Pulmonary artery endothelial cell (primary cell): ENCODE measurements at places on chromosomes 1 and 21. TPM values are rescaled to one million over a fixed set of nuclear protein-coding genes. Genes with fewer than 3 reads are reported as not detected.

GRCh38 chr1:25648681-25649440, 32.3 kb downstream of the MAN1C1 start:
- DNase-seq, result no peak

DNA sequence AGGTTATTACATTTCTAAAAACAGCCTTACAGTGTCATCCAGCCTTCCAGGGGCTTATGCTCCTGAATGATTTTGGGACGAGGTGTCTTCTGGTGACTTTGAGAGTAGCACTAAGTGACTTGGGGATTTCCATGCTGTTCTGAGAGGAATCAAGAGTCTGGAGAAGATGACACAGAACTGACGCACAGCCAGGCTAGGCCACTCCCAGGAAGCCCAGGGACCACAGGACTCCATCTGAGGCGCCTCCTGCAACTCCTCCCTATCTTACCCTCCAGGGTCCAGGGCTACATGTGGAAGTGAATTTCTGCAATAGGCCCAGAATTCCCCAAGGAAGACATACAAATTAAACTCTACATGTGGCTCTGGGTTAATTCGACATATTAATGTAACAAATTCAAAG, 92.5 kb downstream of the SLC25A24 start:
- DNase-seq, result no peak

GRCh38 chr1:202282596-202283283, 59.0 kb downstream of the UBE2T start:
- no peak for DNase-seq

Gene S100A5
- not detected in 2 replicates for total RNA-seq

Gene COL9A2
- 0.13 and 0.60 TPM in 2 replicates for total RNA-seq

DNA sequence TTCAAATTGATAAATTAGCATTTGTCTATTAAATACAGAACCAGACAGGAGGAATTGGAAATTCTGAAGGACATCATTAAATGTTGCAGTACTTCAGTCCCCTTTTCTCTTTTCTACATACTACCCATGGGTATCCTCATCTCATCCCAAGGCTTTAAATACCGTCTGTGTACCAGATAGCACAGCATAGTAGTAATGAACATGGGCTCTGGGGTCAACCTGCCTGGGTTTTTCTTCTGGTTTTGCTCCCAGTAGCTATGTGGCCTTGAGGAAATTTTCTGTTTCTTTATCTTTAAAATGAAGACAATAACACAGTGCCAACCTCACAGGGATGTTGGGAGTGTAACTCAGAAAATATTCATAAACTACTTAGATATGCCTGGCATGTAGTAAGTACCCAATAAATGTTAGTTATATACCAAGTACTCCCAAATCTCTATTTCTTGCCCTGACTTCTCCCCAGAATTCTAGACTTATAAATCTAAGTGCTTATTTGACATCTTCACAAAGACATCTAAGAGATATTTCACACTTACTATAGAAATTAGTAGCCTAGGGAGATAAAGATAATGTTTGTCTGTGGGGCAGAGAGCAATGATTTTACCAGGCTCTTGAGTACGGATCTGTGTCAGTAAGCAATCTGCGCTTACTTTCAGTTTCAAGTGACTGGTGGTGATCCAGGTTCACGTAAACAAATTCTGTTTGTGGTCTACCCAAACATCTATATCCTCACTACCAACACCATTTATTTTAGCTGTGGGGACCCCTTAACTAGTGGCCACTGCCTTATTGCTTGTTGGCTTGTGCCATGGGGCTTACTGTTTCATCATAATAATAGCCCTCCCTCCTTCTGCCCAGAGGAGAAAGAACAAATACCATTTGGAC, 37.3 kb downstream of the VANGL2 start:
- DNase-seq, result no peak

DNA sequence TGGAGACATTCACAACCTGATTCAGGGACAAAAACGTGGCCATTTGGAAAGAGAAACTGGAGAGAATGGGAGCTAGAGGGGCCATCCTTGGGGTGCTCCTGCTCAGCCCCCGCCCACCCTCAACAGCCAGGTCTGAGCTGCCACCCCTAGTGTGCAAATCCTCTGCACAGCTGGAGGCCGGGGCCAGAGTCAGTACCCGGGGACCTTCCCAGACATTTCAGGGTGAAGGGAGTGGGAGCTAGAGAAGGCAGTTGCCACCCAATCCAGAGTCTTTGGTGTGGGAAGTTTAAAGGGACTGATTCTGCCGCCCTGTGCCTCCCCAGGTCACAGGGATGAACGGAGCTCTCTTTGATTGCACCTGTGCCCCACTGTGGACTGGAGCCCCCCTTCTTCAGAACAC, 397.4 kb downstream of the MATN1 start:
- no peak for DNase-seq

GRCh38 chr1:212917858-212918257, 32.5 kb upstream of the VASH2 start:
- no peak for DNase-seq

Gene MYOG
- not detected in 2 replicates for total RNA-seq

- DNase-seq, result peak; percentile 52
Measured at GRCh38 chr1:64933296-64934070, 32.9 kb downstream of the JAK1 start.

Gene TMPRSS3
- not detected in 2 replicates for total RNA-seq

- no peak for DNase-seq
Measured at GRCh38 chr1:49106445-49106844, 329.8 kb upstream of the BEND5 start.

GRCh38 chr1:86200901-86201300, 44.3 kb upstream of the COL24A1 start:
- no peak for DNase-seq

DNA sequence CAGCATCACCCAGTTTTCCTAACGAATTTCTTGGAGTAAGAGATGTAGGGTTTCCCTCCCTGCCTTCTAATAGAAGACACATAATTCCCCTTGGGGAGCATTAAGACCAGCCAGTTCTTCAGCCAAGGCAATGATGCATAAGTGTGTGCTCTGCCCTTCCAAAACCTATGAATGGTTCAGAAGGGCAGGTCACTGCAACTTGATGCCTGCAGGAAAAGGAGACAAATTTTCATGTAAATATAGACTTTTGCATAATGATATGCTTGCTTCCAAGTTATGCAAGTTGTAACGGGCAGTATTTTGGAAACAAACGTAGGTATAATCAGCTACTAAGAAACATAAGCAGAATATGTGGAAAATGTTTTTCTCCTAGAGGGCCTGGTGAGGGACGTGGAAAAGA, 31.6 kb downstream of the PTGS2 start:
- no peak for DNase-seq

DNA sequence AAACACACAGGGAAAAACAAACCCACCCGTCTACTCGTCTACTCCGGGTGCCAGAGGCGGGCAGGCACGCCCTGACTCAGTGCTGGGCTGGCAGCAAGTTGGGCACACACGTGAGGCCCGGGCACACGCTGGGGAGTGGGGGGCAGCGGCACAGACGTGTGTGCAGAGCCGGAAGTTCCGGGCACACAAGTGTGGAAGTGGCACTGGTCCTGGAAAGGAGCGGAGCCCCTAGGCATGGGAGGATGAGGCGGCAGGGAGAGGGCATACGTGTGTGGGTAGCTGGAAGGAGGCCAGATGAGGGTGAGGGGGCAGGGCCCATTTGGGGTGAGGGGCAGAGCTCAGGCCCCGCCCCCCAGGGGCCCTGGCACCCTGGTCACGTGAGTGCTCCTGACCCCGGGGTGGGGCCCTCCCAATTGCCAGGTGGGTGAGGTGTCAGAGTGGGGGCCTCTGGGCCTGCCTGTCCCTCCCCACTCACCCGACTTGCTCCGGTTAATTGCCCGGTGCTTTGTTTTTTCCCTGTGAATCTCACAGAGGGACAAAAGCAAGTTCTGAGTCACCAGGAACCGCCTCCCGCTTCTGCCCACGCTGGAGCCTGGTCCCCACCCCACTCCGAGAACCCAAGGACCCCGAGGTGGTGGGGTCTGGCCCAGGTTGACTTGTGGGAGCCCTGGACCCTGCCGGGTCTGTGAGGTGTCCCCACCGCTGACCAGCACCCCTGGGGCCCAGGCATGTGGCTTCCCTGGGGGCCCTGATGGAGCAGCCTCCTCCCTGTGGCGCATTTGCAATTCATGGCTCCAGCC, 104.8 kb upstream of the CASZ1 start:
- DNase-seq, result no peak

- DNase-seq, result no peak
Measured at GRCh38 chr1:5220821-5221220, 566.4 kb downstream of the AJAP1 start.

- no peak for DNase-seq
Measured at GRCh38 chr1:218828125-218828650, 345.5 kb upstream of the LYPLAL1 start.

Gene ADAM15
- total RNA-seq, result 265 and 328 TPM in 2 replicates

GRCh38 chr1:6831366-6831765, 46.1 kb downstream of the CAMTA1 start:
- no peak for DNase-seq

GRCh38 chr21:15894596-15894995, 164.8 kb downstream of the USP25 start:
- DNase-seq, result no peak

GRCh38 chr1:201191653-201192260, 1.1 kb downstream of the IGFN1 start:
- DNase-seq, result no peak

Gene KLF17
- total RNA-seq, result not detected in 2 replicates

DNA sequence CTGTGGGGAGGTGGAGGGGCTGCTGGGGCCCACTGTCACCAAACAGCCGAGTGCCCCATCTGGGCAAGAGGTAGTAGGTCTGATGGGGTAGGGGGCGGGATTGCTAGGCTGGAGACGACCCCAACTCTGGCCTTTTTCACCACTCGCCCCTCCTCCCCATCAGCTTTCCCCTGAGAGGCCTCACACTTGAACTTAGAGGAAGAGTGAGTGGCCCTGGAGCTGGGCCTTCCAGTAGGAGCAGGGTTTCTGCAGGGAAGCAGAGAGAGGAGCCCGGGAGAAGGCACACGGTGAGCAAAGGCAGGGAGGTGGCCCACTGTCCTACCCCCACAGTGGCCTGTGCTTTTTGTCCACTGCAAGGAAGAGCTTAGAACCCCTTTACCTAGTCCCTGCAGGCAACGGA, 111.9 kb upstream of the WNT4 start:
- DNase-seq, result no peak

DNA sequence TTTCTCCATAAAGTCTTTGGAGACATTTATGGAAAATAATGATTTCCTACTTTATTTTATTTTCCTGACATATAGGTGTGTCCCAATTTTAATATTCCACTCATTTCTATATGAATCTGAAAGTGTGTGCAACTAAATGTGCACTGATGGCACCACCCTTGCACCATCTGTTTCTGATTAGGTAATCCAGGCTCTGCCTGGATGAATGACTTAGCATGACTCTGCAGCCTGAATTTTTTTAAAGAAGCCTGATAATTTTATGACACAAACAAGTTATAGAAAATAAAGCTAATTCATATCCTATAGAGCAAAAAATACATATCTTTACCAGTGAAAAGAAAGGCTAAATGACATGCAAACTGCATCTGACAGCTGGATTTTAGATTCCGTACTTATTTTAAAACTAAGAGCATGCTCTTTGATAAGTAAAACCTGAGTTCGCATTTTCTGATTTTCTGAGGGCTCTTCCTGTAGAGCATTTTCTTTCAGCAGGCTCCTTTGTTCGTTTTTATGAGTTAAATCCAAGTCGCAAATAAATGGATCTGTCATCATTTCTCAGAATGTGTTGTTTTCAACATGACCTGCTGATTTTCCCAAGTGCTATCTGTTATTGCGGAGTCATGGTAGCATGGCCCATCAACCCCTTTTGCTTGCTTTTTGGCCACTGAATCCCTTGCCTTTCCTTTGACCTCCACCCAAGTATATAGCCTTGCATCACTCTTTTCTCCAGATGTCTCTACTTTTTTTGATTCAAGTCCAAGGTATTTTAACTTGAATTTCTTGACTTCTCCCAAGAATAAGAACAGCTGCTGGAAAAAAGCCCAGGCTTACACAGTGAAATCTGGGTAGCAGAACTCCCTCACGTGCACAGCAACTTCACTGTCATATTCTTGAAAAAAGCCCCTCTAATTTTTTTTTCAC, 52.8 kb upstream of the LYPLAL1 start:
- no peak for DNase-seq

DNA sequence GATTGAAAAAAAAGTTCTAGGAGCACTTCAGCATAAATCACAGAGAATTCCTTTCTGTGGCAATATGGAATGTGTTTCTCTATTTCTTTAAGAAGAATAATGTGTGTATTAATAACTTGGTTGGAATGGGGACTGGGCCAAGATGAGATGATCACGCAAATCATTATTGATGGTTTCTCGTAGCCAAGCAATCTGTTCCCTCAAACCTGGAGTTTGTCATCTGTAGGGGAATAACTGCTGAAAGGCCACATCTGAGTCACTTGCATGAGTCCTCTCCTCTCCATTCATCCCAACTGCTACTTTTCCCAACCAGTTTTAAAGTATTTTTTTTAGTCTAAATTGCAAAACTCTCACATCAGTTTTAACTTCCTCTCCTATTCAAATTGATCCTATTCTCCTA, 480.4 kb downstream of the PLPP3 start:
- no peak for DNase-seq

GRCh38 chr1:214331827-214332423, 51.0 kb downstream of the SMYD2 start:
- DNase-seq, result no peak

Gene HAO2
- not detected in 2 replicates for total RNA-seq

Gene SMG7
- 28.4 and 30.7 TPM in 2 replicates for total RNA-seq

GRCh38 chr21:31218830-31219608, 125.0 kb downstream of the TIAM1 start:
- DNase-seq, result no peak

Gene CHIA
- total RNA-seq, result not detected in 2 replicates

DNA sequence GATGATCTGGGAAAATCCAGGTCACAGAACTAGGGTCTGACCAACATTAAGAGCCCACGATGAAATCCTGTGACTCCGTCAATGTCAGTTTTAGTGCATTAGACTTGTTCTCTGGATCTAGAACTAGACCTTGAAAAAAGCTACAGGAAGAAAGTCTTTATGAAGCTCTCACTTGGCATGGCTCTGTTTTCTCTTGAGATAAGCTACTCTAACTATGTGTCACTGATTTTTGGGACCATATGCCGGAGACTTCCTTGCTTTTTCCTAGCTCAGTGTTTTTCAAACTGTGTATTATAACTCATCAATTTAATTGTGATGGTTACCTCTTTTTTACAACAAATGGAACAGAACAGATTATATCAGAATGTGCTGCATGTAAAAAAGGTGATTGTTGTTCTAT, 379.7 kb upstream of the DAB1 start:
- DNase-seq, result no peak

Gene DPYD
- total RNA-seq, result 50.6 and 54.7 TPM in 2 replicates

DNA sequence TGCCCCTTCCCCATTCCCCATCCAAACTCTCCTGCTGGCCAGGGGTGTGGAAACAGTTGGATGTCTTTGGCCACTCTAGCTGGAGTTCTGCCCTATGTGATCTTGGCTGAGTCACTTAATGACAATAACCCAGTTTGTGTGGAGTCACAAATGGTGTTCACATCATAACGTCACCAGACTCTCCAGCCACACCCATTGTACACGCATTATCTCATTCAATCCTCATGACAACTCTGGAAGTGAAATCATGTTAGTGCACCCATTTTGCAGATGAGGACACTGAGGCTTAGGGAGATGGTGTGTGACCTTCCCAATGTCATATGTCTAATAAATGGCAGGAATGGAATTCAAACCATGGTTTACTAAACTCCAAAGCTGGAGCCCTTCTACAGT, 1.2 kb upstream of the CDA start:
- DNase-seq, result no peak

Gene TSSK3
- 0.20 TPM in 1 of 2 replicates, not detected in the other for total RNA-seq
